ENCODE measurements at places on chromosomes 3 and 15.
A peak's percentile ranks its signal among the peaks of the same experiment; 100 is the strongest.

GRCh38 chr3:12992629-12993516 is 80.4 kb downstream of the IQSEC1 start:
- no peak for DNase-seq

DNA sequence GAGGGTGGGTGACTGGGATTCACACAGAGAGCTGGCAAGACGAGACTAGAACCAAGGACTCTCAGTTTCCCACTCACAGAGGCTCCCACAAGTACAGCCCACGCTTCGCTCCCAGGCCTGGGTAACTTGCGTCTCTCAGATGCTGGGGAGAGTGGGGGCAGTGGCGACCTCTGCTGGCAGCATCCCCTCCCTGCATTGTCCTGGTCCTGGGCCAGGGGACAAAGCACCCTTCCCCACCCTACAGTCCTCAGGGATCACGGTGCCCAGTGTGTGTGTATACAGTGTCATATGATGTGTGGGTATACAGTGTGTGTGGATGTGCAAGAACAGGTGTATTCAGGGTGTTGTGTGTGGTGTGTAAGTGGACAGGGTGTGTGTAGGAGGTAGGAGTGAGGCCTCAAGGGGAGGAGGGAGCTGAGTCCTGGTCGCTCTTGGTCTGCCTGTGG is 12.8 kb downstream of the VILL start:
- peak; percentile 85 for DNase-seq

DNA sequence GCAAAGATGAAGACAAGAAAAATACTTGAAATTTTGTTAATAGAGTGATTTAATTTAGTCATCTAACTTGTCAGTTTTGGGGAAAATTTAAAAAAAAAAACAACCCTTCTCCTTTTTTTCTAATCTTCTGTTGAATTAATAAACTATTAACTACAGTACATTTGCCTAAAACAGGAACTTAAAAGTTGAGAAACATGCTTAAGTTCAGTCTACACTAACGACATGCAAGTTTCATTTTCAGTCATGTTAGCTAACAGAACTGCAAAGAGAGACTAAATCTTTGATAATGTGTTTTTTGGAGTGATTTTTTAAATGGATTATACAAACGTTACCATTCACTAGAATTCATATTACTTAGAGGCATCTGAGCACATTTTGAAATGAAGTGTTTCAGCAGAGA is 71.9 kb upstream of the MBNL1 start:
- no peak for DNase-seq

DNA sequence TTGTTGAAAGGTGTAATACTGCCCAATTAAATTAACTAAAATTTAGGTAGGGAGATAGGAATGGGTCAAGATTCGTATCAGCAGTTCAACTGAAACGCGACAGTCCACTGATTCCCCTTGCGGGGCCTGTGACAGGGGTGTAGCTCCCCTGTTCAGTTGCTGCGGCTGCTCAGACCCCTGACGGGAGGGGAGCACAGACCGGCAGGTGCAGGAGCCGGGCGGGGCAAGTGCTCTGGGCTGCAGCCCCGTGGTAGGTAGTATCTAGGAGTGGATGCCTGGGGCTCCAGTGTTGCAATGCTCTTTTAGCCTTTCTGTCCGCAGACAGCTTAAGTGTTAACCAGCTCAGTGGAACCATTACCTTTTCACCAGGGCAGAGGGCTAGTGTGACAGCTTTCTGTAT is 164.9 kb downstream of the ROBO2 start:
- DNase-seq: no peak

DNA sequence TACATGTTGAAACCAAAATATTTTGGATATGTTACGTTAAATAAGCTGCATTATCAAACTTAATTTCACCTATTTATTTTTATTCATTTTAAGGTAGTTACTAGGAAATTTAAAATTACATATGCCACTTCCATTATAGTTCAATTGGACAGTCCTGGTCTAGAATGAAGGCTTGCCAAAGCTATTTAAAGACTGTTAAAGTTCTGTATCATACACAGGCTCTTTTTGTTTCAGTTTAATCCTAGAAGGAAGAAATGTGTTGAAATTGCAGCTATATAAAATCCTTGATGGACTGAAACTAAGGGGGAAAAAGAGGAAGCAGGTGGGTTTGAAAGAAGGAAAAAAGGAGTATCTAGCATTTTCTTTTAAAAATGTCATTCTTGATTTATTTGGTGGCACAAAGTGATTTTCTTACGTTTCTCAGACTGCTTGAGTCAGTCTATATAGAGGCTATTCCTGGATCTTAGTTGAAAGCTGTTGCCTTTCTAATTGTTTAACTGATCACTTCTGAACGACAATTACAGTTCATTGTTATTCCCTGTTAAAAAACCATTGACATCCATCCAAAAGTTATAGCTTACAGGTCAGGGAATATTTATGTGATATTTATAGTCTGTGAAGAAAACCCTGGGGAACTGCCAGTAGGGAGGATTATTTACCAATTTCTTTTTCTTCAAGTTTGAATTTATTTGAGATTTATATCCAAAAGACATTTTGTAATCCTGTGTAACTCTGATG is 195.0 kb downstream of the RORA start:
- DNase-seq: no peak

DNA sequence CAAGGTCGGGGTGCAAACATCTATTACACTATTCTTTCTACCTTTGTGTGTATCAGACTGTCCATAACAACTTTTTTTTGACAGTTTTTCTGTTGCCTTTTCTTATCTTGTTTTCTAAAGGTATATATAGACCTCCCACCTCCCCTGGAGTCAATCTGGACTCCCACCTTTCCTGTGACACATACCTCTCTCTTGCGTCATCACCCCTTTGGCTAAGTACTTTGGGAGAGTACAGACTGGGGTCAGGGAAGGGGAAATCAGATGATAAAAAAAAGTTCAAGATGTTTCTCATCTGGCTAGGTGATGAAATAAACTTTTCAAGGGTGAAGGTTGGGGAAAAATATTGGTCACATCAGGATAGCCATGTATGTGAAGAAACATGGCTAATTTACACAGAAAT is 17.2 kb downstream of the TSPAN3 start:
- no peak for DNase-seq

DNA sequence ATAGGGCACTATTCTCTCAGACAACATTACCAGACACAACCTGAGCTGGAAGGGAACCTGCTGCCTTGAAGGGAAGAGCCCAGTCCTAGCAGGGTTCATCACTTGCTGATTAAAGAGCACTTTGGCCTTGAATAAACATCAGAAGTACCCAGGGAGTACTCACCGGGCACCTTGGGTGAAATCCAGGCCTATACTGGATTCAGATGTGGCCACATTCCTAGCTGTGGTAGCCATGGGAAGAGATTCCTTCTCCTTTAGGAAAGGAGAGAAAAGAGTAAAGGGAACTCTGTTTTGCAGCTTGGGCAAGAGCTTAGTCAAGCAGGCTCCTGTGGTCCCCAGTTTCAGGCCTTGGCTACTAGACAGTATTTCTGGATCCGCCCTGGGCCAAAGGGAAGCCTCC is 195.0 kb downstream of the SPATA16 start:
- DNase-seq: no peak

DNA sequence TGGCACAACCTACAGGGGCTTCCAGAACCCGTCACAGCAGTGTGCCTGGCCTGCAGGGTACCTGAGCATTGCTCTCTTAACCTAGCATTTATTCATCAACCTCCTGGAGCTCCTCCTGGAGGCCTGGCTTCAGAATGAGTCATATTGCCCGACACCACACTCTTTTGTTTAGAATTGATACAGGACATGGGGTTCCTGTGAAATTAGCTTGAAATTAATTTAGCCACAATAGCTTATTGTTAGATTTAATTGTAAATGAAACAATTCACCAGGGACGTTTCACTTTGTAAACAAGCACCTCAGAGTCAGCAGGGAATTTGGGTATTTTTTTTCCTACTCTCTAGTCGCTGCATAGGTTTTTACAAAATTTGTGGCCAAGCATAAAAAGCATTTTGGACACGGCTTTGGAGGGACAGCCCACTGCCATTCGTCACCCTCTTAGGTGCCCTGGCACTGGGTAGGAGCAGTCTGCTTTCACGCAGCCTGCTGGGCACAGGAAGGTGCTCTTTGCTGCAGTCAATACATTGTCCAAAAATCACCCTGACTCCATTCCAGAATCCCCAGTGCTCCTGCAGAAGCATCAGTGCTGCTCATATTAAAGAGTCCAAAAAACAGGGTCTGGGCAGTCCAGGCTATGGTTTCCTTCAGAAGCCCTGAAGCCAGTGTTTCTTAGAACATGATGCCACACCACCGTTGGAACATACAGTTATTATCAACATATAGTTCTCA is 60.8 kb upstream of the MEF2A start:
- DNase-seq: no peak

DNA sequence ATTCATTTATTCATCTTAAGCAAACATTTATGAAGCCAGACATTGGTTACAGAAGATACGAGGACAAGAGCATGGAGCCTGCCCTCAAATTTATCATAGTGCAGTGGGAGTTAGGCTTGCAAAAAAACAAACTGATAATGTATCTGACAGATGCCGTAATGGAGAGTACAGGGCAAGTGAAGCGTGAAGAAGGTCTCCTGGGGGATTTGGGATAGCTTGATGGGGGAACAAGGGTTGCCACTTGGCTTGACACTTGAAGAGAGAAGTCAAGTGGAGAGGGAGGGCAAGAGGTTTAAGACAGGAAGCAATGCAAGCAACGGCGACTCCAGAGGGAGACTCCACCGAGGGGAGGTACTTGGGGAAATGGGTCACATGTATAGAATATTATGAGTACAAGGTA is 129.3 kb downstream of the SSR3 start:
- DNase-seq: no peak

GRCh38 chr3:52801839-52802238 is 7.2 kb downstream of the ITIH3 start:
- DNase-seq: no peak

GRCh38 chr3:35404571-35404970 is 234.8 kb upstream of the ARPP21 start:
- DNase-seq: no peak

DNA sequence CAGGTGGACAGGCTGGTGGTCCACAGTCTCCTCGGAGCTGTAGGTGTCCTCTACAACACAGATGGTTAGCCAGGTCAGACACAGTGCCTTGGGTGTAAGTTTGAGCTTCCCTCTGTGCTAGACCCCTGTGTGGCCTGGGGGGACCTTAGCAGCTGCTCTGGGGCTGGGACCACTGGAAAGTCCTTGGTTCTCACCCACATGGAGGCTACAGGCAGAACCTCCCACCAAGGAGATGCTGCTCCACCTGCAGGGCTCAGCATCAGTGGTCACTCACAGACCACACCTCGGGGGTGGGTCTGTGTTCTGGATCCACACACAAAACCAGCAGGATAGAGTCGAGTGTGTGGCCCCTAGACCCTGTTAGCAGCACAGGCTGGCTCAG is 8.4 kb downstream of the RASL12 start:
- DNase-seq: no peak

DNA sequence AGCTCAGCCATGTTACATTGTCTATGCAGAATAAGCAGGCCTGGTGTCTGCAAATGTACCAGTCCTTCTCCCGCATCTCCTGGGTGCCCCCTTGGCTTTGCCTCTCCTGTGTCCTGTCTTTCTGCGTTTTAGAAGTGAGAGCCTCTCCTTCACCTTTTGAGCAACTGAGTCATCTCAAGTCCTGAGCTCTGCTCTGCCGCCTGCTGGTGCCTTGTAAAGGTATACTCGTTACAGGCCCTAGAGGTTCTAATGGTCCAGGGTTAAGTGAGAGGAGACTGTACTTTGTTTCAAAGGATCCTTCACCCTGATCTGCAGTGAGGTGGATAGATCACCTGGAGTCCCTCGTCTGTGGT is 12.6 kb downstream of the GHRL start:
- no peak for DNase-seq

DNA sequence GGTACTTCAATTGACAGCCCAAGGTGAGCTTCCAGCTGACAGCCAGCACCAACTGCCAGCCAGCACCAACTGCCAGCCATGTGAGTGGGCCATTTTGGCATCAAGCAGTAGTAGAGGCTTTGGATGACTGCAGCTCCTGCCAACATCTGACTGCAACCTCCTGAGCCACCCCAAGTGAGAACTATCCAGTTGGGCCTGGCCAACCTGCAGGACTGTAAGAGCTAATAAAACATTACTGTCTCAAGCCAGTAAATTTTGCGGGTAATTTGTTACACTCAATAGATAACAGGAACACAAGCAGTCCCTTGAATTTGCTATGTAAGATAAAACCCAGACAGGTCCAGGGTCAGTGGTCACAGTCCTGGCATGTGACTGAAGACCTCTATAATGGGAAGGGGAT is 29.7 kb downstream of the EPHB1 start:
- no peak for DNase-seq

- no peak for DNase-seq
Measured at GRCh38 chr3:54153477-54153876, 31.1 kb downstream of the CACNA2D3 start.

- DNase-seq: no peak
Measured at GRCh38 chr15:88586401-88587162, 34.6 kb upstream of the AEN start.

DNA sequence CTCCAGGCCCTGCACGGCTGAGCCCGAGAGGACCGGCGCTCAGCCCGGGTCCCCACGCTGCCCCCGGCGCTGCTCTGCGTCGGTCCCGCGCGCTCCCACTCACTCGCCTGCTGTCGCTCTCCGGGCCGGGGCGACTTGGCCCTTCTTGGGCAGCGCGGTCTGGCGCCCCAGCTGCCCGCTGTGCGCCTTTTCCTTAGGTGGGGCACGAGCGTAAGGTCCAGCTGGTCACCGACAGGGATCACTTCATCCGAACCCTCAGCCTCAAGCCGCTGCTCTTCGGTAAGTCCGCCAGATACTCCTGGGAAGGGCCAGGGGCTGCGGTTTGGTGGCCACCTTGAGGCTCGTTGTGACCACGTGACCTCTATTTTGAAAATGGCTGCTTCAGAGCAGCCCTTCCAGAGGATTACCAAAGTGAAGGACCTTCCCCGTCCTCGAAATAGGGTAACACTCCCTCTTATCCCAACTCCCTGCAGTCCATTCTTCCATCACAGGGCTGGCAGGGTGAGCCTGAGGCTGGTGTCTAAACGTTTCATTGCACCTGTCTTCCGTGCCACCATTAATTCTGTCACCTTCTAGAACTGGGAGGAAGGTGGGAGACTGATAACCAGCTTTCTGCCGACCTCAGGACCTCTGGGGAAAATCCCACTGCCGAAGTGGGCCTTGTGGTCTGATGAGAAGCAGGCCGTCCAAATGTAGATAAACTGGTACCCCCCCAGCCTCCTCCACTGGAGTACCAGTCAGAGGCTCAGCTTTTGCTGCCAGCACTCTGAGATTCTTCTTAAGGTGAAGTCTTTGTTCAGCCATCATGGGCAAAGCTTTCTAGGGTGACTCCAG is 812 bp downstream of the P4HTM start:
- no peak for DNase-seq

DNA sequence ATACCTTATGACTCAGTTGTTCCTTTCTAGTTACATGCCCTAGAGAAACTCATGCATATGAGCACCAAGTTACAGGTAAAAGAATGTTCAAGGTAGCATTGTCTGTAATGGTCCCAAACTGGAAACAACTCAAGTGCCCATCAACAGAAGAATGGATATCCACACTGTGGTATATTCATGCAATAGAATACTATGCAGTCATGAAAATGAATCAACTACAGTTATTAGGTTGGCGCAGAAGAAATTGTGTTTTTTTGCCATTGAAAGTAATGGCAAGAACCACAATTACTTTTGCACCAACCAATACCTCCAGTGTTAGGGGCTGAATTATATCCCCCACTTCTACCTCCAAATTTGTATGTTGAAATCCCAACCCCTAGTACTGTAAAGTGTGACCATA is 9.7 kb upstream of the RNU6-1 start:
- DNase-seq: no peak
